Inflammatory macrophage treated with lipopolysaccharide for 1 hour (primary cell): ENCODE measurements at places on chromosomes 12 and 14.

GRCh38 chr12:22044391-22044790 lies 1.6 kb upstream of the CMAS start:
- DNase-seq, result no peak

GRCh38 chr12:104676636-104677035 lies 219.9 kb downstream of the CHST11 start:
- DNase-seq, result no peak

DNA sequence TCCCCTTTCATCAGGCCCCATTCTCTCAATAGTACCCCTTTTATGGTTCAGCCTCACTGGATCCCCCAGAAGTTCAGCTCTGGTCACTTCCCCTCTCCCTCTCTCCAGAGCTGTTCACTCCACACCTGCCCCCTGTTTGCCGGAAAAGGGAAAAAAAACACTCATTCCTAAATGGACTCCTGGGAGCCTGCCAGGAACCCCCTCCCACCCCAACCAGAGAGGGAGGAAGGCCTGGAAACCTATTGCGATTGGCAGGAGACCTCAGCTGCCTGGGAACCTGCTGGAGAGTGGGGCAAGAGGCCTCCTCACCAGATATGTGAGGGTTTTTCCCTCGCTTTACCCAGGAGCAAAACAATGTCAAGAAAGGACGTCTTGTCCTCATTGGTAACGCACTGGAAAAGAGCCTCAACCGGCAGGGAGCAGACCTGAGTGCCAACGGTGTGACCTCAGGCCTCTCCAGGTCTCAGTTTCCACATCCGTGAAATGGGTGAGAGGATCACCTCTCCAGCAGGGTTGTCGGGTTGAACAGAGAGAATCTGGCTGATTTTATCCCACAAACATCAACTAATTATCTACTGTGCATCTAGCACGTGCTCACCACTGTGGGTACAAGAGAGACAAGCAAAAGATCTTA lies 4.6 kb downstream of the DTX1 start:
- no peak for DNase-seq

DNA sequence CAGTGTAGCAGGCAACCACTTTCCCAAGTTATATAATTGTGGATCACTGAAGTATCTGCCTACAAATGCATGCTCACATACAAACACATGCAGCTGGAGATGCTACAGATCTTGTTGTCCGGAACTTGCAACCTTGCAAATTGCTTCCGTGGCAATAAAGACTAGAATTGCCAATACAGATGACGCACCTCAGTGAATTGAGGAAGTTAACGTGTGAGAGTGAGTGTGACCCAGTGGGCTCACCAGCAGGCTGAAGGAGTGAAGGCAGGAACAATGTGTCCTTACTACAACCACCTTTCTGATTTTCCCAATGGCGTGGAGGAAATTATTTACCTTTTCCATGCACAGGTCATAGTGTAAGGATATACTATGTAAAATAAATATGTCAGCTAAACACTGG lies 89.4 kb upstream of the GRIP1 start:
- DNase-seq, result peak; percentile 5

DNA sequence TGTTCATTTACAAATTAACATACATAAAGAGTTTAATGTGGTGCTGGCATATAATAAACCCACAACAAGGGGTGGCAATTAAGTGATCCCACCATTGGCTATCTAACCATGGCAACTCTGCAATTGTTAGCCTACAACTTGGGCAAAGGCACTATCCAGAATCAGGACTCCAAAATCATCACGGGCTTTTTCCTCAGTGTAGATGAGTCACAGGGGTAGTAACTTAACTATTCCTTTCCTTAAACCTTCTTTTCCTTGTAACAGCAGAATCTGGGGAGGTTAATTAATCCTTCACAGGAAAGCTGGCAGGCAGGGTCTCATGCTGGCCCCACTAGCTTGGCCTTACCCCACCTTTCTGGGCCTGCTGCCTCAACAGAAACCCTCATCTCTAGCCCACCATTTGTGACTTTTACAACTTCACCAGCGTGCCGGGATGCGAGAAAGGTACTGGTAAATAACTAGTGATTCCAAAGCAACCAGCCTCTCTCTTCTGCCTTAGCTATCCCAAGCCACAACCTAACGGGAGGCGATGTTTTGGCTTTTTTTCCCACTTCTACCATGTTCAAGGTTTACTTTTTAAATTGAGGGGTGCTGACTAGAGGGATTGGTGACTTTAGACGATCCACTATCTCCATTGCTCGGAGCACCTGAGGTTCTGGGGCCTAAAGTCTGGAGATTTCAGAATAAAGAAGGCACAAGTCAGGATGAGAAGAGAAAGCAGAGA lies 744 bp downstream of the ATP5MC2 start:
- peak; percentile 12 for DNase-seq

GRCh38 chr14:89618811-89619551 lies 201.9 kb upstream of the FOXN3 start:
- DNase-seq, result peak; percentile 53

GRCh38 chr12:1836854-1837421 lies 16.6 kb downstream of the LRTM2 start:
- no peak for DNase-seq

DNA sequence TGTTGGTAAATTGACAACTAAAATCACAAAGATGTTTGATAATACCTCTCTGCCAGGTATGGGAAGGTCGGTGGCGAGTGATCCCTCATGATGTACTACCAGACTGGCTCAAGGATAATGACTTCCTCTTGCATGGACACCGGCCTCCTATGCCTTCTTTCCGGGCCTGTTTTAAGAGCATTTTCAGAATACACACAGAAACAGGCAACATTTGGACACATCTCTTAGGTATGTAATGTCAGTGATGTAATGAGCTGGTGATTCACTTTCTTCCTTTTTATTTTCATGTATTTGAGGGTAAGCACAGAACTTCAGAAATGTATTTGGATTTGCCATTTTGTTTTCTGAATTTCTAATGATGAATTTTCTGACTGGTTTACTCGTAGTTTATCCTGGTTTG lies 42.6 kb upstream of the LRTM2 start:
- no peak for DNase-seq

- no peak for DNase-seq
Observed at GRCh38 chr14:72781561-72782508, 112.1 kb downstream of the DPF3 start.

GRCh38 chr12:74847169-74847568 lies 309.5 kb downstream of the ATXN7L3B start:
- no peak for DNase-seq

GRCh38 chr14:37150414-37150813 lies 22.0 kb downstream of the SLC25A21 start:
- DNase-seq, result peak; percentile 63

DNA sequence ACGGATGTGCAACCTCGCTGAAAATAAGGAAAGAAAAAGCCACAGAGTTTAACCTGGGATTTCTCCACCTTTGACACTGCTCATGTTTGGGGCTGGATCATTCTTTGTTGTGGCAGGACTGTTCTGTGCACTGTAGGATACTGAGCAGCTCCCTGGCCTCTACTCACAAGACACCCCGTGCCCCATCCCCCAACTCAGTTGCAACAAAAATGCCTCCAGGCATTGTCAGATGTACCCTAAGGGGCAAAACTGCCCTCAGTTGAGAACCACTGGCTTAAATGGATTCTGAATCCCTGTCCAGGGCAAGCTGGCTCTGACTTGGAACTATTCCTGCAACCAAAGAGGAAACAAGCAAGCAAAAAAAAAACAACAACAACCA lies 2.1 kb downstream of the GLTP start:
- no peak for DNase-seq

DNA sequence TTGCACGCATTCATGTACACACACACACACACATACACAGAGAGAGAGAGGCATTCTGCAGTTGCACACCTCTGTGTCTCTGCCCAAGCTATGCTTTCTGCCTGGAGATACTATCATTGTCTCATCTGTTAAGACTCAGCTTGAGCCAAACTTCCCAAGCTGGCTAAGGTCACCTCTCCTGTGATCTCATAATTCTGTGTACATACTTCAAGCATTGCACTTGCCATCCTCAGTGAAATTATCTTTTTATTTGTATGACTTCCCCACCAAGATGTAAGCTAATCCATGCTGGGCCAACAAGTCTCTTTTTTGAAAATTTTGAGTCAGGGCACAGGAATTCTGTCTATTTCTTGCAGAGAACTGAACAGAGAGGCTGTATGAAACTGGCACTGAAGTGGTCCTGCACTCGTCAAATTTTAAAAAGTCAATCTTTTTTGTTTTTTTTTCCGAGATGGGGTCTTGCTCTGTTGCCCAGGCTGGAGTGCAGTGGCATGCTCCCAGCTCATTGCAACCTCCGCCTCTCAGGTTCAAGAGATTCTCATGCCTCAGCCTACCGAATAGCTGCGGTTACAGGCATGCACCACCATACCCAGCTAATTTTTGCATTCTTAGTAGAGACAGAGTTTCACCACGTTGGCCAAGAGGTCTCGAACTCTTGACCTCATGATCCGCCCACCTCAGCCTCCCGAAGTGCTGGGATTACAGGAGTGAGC lies 44.3 kb downstream of the TMTC1 start:
- no peak for DNase-seq

- DNase-seq, result no peak
Observed at GRCh38 chr14:52049271-52049670, 19.6 kb downstream of the NID2 start.

- no peak for DNase-seq
Observed at GRCh38 chr12:84701041-84701440, 211.6 kb downstream of the SLC6A15 start.

DNA sequence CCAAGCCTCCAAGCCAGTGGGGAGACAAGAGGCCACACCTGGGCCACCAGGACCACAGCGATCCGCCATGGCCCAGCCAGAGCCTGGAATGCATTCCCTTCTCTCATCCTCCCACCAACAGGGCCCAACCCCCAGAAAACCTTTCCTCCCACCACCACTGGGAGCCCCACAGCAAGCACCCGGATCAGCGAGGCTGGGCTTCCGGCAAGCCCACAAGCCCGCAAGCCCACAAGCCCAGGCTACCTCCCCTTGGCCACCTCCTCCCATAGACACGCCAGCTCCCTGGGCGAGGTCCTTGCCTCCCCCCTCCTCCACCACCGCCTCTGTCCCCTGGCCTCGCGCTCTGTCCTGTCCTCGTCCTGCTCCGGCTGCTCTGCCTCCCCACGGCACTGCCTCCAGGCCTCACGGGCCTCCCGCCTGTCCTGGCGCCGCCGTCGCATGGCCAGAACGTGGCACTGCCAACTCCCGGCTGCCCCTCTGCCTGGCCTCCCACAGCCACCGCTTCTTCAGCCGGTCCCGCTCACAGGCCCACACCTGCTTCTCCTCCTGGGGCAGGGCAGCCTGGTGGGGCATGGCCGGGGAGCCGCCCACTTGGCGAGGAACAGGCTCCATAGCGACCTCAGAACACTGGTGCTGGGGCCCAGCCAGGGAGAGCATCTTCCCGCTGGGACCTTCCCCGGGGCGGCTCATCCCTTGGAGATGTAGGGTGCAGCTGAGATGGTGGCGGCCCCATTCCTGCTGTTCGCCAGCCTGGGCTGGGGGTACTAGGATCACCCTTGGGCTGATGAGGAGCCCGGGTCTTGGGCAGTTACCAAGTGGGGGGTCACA lies 5.6 kb downstream of the CDK2AP1 start:
- no peak for DNase-seq

DNA sequence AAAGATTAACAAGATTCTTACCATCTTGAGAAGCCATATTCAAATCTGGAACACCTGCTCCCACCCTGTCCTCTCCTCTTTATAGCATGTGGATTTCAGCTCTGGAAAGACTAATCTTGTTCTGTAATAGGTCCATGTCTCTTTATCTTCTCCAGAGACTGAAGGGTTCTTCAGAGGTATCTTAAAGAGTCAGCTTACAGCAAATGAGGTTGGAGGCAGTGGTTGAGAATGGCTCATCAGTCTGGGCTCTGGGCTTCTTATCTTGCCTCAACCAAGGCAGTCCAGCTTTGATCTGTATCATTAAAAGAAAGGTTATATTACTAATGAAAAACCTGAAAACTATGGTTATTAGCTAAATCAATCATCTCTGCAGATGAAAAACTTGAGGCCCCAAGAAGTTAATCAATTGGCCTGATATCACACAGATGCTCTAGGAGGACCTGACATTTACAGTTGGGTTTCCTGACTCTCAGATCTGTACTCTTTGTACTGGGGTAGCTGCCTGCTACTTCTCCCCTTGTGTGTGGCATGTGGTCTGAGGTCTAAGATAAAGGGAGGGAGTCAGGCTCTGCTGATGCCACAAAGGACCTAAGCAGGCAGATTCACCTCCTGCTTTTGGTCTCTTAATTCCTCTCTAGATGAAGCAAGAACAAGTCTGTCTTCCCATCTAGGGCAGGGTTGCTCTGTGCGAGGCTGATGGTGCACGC lies 1.7 kb upstream of the AKAP6 start:
- no peak for DNase-seq

DNA sequence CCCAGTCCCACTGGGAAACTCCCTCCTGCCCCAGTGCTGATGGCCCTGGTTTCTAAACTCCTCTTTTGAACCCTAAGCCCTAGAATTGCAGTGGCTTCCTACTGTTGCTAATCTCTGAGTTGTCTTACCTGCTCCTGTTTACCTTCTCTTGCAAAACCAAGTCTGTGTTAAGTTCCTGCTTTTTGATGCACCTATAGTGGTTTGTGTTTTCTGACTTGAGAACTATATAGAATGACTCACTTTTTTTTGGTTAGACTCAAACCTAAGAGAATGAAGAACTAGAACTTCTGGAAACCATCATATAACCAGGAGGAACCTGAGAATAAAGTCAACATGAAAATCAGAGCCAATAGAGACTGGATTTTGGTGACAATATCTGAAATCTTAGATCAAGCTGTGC lies 5.5 kb upstream of the GAS2L3 start:
- DNase-seq, result peak; percentile 16

DNA sequence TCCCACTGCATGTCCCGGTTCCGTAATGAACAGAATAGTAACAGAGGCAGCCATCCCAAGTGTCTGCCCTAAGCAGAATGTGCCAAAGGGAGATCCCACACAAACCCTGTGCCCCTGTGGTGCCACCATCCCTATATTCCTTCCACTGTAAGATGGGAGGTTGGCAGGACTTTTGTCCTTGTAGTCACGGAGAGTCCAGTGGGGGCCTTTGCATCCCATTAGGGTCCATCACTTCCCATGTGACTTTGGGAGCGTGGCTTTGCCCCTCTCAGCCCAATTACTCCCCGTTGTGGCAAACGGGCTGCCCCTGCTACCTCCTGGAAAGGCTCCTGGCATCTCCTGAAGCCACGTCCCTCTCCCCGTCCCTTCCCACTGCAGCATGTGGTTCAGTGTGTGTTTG lies 189.5 kb upstream of the FKBP4 start:
- DNase-seq, result no peak

GRCh38 chr12:89349814-89350213 lies 2.5 kb downstream of the DUSP6 start:
- DNase-seq, result peak; percentile 82

DNA sequence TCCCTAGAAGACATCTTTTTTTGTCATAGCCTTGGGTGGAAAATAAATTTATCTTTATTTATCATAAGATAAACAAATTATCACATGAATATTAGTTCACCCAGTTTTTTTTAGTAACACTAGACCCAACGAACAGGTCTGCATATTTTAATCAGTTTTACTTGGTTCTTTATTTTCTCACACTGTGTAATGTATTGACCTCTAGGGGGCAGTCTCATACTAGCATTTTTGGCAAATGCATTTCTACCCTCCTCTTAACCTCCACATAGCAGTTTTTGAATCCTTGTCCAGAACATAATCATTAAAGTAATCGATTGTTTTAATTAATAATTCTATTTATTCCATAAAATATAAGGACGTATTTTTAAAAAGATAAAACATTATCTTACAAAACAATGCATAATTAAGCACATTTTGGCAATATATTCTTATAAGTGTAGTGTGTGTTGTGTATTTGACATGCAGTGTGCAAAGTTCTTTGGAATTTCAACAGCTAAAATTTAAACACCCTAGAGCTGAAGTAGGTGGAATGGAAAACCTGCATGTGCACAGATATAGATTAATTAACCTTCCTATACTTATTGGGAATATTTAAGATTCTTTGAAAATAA lies 31.6 kb upstream of the PTPRQ start:
- DNase-seq, result peak; percentile 22

GRCh38 chr14:71729596-71729995 lies 202.6 kb upstream of the RGS6 start:
- no peak for DNase-seq
